ENCODE measurements at places on chromosomes 7 and 10.

GRCh38 chr7:128863433-128863989 lies 855 bp downstream of the ATP6V1F start:
- peak; percentile 35 for DNase-seq

DNA sequence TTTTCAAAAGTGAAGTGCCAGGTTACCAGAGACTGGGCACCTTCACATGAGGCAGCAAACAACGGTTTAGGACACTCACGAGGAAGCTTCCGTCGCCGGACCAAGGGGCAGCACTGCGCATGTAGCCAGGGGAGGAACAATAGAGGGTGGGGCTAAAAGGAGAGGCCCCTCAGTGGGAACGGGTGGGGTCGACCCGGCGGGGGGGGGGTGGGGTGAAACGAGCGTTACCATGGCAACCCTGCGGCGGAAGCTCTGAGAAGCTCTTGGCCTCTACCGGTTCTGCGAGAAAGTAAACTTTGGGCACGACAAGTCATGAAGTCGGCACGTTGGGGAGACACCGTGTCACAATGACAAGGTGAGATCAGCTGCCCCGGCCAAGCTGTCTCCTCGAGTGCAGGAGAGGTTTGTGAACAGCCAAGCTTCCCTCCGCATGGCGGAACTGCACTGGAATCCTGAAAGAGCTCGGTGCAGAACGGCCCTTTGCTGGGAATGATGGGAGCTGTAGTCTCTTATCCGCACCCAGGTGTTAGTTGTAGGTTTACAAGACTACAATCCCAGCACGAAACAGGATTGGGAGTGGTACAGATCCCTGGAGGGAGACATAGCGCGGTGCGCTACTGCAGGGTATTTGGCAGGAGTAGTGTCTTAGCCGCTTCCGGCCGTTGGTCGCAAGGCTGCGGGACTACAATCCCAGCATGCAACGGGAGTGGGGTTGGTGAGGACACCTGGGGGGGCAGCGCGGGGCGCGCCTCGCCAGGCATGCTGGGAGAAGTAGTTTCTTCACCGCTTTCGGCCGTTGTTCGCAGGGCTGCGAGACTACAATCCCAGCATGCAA lies 72.8 kb upstream of the ZNF722 start:
- no peak for DNase-seq

GRCh38 chr10:132449051-132449810 lies 52.2 kb downstream of the PWWP2B start:
- no peak for DNase-seq

GRCh38 chr7:116805100-116805544 lies 57.3 kb upstream of the CAPZA2 start:
- no peak for DNase-seq

DNA sequence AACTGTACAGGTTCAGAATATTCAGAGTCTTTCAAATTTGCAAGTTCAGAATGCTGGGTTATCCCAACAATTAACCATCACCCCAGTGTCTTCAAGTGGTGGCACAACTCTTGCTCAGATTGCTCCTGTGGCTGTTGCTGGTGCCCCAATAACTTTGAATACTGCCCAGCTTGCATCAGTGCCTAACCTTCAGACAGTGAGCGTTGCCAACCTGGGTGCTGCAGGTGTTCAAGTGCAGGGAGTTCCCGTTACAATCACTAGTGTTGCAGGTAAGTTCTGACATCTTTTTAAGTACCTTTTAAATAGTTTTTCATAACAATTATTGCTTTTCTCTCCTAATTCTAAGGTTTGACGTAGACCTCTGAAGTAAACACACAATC lies 2.7 kb downstream of the SP4 start:
- DNase-seq, result no peak

- DNase-seq, result no peak
Observed at GRCh38 chr10:124511205-124512039, 49.8 kb downstream of the LHPP start.

GRCh38 chr7:141355032-141355431 lies 196.2 kb upstream of the AGK start:
- DNase-seq, result peak; percentile 46

Data from skeletal muscle cell (primary cell).